ENCODE measurements at places on chromosomes 7 and 10.

GRCh38 chr10:22438711-22439110 is 93.4 kb downstream of the SPAG6 start:
- no peak for DNase-seq

DNA sequence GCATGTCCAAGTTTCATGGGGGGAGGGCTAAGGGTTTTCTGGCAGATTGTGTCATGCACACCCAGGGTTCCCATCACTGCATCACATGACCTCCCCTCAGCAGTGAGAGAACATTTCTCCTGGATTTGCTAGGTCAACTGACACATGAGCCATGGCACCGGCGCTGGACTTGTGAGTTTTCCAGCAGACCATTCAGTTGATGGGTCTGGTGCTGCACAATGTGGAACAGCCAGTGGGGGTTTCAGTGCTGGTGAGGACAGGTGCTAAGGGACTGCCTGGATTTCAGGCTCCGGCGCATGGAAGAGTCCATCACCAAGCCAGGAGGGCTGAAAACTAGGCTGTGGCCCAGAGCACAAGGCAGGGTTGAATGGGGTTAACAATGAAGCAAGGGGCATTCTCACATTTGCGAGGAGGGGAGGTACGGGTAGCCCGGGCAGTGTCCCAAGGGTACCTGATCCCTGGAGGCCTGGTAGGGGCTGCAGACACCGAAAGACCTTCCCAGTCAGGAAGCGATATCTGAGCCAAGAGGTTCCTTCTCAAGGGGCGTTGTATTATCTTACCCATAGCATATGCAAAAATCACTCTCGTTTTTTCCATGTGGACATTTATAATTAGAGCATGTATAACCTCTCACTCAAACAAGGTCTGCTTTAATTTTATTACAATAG is 203.0 kb downstream of the TNS3 start:
- DNase-seq: no peak

DNA sequence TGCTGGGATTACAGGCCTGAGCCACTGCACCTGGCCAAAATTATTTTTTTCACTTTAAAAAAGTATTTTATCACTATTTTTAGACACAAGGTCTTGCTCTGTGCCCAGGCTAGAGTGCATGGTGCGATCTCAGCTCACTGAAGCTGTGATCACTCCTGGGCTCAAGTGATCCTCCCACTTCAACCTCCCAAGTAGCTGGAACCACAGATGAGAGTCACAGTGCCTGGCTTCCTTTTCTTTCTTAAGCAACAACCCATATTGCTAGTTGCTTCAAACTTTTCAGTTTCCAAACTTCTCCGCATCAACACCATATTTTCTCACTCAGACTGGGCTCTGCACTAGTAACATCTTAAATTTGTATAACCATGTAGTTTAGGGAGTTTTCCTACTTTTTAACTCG is 9.5 kb upstream of the SMC3 start:
- no peak for DNase-seq

- DNase-seq: peak; percentile 74
Measured at GRCh38 chr10:15461353-15462108, 90.4 kb upstream of the FAM171A1 start.

DNA sequence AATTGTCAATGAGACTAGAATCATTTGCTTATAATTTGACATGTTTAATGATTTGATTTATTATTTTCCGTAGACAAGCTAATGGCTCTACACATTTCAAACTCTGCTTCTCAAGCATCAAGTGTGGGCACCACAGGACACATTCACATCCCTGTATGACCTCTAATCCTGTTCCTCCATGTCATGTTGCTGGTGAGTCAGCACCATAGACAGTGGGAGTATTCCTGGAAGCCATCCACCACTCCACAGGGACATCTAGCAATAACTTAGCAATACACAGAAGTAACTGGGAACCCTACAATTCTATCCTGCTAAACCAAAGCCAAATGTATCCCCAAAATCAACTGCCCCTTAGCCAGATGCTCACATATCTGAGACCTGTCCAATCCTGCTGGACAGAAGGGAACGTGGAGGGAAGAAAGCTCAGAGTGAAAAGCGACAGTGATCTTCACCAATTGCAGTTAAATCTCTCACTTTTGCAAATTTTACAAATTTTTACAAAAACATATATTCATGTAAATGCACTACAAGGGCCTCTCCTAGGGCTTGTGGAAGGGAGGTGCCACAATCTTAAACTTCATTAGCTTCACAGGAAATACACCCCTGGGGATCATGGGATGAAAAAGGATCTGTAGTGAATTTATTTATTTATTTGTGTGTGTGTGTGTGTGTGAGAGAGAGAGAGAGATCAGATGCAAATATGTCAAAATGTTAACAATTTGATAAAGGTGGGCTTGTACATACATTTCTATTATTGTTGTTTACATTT is 126.5 kb downstream of the GFRA1 start:
- DNase-seq: peak; percentile 25

- no peak for DNase-seq
Measured at GRCh38 chr7:79434098-79434497, 19.4 kb downstream of the MAGI2 start.

DNA sequence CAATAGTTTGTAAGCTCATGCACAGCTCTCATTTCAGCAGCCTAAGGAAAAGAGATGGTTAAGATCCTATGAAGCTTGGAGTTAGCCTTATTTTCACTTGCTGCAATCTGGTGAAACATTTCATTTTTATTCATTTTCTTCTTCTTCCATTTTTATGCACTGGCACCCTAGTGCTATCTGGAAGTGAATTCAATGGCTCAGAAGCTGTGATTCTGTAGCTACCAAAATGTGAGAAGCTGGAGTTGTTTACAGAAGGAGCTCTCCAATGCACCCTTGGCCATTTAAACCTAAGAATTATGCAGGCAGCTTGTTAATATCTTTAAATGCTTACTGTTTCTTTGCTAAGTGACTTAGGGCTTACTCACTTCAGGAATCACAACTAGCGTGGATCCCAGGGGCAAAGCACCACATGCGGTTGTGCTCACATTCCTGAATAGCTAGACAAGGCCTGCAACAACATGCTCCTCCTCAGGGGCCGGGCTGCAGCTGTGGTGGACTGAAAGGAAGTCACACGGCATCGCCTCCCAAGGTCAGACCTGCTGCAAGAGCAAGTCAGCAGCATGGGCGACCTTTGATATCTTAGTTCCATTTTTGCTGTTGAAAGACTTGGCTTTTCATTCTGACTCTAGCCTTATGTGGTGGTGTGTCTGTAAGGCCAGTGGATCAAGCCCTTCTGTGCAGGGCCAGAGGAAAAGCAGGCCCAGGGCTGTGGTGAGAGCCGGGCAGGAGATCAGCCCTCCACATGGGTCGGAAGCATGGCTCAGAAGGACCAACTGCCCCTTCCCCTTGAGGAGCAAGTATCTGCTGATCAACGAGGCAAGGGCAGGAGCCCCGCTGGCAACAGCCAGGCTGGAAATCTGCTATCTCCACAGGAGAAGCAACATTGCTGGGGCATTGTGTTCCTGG is 91.9 kb upstream of the MBL2 start:
- peak; percentile 56 for DNase-seq

- DNase-seq: no peak
Measured at GRCh38 chr10:80205477-80206276, at the start of gene ANXA11. Gene ANXA11, minus strand, starts transcription at chr10:80205537. Its CDS starts 32,676 bp downstream, at chr10:80172861.

- DNase-seq: no peak
Measured at GRCh38 chr7:117950601-117951260, 77.5 kb upstream of the CTTNBP2 start.

- DNase-seq: no peak
Measured at GRCh38 chr10:103745341-103746247, 109.8 kb downstream of the SH3PXD2A start.

GRCh38 chr7:88317422-88317821 is 10.7 kb upstream of the STEAP4 start:
- DNase-seq: no peak

GRCh38 chr7:7790041-7790741 is 71.8 kb upstream of the RPA3 start:
- DNase-seq: no peak

GRCh38 chr7:50679218-50680007 is 103.3 kb downstream of the GRB10 start:
- peak; percentile 49 for DNase-seq

GRCh38 chr7:11716185-11716584 is 115.8 kb downstream of the THSD7A start:
- DNase-seq: peak; percentile 44

DNA sequence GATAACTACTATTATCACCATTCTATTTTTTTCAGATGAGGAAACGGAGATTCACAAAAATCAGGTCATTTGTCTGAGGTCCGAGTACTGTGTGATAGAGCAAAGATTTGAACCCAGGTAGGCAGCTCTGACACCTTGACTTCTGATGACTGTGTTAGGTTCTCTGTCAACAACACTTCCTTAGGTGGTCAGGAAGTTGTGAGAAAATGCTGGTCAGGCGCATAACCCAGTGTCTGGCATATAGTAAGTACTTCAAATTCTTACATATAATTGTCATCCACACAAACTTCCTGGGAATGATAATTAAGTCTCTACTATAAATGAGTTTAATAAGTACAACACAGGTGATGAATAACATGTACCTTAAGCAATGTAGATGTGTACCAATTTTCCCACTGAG is 381.5 kb downstream of the NEBL start:
- no peak for DNase-seq

DNA sequence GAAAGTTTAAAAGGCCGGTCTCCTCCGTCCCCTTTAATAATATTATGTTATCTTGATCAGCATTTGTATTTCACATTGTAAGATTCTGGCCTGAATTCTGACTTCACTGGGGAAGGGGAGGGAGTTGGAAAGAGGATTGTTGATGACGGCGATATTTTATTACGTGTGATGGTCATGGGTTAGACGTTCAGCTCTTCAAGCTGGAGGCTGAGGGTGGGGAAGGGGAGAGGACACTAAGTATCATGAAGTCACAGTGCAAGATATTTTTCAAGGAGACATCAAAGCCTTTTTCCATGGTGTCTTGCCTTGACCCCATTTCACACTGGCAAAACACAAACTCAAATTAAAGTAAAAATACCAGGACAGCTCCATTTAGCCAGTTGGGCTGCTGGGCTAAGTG is 126.7 kb downstream of the WDR11 start:
- no peak for DNase-seq

- no peak for DNase-seq
Measured at GRCh38 chr7:7765422-7765821, 47.0 kb upstream of the RPA3 start.

DNA sequence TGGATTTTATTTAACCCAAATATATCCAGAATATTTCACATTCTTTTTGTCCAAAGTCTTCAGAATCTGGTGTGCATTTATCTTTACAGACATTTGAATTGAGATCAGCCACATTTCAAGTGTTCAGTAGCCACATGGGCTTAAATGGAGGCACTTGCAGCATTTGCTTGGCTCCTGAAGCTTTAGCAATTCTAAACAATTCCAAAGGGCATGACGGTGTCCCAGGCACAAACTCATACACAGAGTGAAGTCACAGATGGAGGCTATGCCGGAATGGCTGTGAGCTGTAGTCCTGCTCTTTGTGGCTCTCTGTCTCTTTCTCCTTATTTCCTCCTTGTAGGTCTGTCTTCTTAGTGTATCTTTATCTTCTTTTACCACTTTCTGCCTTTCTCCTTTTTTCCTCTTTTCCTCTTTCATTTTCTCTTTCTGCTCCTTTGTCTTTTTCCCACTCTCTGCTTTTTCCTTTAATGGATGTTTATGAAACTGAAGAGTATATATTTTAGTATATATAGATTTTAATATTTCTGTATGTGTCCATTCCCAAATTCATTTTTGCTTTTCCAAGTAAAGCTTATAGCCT is 7.7 kb downstream of the AGBL3 start:
- DNase-seq: no peak

- DNase-seq: no peak
Measured at GRCh38 chr7:39557911-39558310, 8.3 kb upstream of the YAE1 start.

- no peak for DNase-seq
Measured at GRCh38 chr10:33160151-33160550, 174.3 kb downstream of the NRP1 start.

DNA sequence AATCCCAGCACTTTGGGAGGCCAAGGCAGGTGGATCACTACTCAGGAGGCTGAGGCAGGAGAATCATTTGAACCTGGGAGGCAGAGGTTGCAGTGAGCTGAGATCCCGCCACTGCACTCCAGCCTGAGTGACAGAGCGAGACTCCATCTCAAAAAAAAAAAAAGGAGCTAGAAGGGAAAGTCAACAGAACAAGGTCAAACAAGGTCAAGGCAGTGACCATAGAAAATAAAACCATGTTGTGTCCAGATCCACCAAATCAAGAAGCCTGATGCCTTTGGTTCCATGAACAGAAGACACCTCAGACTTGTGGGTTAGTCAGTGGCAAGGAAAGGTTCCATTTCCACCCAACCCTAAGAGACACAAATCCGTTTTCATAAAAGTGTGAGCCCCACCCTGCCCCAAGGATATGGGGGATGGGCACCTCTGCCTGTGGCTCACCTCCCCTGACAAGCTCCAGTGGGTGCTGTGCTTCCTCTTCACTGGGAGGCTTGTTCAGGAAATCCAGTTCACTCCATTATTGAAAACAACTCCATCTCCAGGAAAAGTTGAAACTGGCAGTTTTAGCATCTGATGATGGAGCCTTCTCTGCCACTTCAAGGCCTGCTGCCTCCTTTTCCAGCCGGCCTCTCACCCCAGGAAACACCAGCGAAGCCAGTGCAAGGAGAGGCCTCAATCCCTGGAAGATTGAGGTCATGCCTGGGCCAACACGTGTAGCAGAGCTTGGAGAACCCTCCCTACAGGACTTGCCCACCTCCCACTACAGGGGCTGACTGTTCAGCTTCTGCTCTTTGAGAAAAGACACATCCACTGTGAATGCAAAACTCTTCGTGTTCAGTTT is 152.9 kb downstream of the NRF1 start:
- no peak for DNase-seq

GRCh38 chr7:155490697-155491628 is 33.0 kb downstream of the EN2 start:
- no peak for DNase-seq

GRCh38 chr10:129971381-129972144 is 7.5 kb upstream of the EBF3 start:
- DNase-seq: no peak

DNA sequence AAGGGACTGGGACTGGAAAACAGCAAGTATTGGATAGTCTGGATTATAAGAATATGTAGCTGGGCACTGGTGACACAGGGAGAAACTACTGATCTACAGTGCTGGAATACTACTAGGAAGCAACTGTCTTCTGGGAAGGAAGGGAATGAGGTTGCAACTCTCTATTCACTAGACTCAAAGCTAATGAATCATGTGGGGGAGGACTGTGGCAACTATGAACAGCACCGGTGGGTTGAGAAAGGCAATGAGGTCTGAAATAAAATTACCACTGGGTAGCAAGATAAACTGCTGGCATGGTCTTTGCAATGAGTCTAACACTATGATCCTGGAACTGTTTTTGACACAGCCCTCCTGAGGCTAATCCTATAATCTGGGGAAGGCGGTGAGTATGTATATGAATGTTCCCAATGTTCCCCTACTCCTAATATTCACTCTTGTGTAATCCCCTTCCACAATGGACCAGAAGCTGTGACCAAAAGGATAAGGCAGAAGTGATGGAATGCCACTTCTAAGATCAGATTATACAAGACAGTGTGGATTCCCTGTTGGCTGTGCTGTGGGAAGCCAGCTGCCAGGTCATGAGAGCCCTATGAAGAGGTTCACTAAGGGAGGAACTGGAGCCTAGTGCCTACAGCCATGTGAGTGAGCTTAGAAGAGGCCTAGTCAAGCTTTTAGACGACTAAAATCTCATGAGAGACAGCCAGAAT is 101.3 kb upstream of the DNAJB12 start:
- no peak for DNase-seq

All from HFF-Myc (cell line).